Osteoblast (primary cell): ENCODE measurements at places on chromosomes 7 and 10. TPM values are rescaled to one million over a fixed set of nuclear protein-coding genes. Genes with fewer than 3 reads are reported as not detected.

DNA sequence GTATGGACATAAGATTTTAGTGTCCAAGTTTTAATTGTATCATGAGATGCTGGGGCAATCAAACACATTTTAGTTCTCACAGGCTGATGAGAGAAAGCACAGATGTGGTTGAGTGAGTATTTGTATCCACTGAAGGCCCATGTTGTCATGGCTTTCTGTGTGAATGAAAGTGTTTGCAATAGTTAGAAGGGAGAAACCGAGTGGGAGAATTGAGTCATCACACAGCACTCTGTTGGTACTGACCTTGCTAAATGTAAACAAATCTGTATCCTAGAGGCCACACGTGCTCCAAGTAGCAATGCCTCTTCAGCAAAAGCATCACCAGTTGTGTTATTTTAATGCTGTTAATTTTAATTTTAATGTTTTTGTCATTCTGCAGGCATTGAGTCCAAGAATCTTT lies 121.2 kb downstream of the EMX2 start:
- peak; percentile 91 for DNase-seq

DNA sequence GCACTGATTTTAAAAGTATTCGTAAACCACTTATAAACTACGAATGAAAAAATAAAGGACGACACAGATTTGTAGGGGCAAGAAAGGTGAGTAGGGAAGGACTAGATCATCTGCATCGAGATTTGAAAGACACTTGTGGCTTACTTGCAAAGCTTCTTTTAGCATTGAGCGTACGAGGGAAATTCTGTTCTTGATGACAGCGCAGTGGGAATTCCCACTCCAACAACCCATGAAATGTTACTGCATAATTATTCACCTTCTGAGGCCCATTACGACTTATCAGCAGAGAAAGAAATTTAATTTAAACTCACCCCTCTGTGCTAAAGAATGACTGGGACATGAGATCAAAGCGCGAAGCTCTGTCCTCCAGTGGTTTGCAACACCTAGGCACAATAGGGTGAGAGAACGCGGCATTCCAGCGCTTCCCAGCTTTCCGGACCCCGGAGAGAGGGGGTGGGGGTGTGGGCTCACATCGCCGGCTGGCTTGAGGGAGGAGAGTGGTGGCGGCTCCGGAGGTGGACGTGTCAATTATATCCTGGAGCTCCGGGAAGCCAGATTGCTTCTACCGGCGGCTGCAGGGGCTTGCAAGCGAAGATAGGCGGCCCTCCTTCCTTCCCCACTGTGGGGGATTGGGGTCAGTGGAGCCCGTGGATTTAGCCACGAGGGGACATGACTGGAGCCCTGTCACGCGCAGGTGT lies 10.3 kb downstream of the SP8 start:
- DNase-seq: peak; percentile 25

DNA sequence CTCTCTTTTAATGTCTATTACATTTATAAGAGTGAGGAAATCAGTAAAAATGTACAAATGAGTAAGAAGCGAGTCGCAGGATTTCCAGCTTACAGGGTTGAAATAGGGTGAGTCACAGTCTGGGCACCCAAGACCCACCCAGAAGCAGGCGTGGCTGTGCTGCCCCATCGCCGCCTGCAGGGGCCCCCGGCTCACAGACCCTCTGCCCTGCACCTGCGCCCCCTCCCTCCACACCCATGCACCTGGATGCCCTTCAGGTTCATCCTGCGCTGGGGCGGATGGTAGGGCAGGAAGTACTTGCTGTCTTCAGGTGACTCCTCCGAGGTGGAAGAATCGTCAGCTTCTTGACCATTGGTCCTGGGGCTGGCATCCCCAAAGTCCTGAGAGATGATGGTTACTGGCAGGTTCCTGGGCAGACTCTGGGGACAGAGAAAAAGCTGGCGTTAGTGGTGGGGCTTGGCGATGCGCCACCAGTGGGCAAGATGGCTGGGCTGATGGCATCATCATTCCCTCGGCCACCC lies 90.2 kb upstream of the GNA12 start:
- peak; percentile 97 for DNase-seq

DNA sequence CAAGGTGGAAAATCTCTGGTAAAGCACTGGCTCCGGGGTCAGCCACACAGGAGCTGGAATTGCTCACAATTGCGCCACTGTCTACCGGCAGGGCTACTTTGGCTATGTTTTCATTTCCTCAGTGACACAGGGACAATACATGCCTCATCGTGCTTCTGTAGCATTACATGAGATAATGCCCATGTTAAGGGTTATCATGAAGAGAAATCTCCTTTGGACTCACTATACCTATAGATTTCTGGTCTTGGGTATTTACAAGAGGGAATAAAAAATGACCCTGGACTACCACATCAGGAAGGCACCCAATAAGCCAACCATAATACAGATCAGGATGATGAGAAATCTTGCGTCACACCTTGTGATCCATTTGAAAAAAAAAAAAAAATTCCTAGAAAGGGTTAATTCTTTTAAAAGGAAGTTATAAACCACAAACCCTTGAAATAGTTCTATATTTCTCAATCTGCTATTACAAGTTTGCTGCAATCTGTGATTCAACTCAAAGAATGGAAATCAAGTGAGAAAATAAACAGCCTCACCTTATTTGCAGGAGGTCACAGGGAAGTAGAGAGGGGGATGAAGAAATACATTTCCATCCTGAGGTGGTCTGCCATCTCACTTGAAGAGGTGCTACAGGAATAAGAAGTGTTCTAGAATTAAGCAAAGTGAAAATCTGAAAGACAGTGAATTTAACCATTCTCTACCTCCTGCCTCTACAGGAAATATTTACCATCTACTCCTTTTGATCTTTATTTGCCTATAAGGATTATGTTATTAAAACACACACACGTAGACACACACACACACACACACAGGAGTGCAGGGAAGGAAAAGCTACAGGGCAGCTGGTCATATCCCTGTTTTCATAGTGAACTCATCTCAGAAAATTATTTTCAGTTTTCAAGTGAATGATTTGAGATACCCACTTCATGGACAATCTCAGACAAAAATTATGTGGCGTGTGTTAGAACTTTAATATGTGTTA lies 231.3 kb upstream of the CELF2 start:
- DNase-seq: no peak

DNA sequence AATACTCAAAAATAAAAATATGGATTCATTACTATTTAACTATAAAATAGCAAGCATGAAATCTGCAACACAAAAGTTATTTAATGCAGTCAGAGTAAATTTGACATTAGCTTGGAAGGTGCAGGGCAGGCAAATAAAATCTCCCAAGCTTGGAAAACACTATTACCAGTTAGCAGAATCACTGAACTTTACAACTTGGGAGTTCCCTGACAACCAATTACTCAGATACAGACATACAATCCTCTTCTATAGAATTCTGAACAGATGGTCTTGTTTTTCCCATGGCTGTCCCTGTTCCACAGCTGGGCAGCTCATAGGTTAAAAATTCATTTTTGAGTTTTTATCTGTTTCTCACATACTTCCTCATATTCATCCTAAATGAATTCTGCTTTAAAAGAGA lies 1002.6 kb downstream of the SORCS3 start:
- no peak for DNase-seq

DNA sequence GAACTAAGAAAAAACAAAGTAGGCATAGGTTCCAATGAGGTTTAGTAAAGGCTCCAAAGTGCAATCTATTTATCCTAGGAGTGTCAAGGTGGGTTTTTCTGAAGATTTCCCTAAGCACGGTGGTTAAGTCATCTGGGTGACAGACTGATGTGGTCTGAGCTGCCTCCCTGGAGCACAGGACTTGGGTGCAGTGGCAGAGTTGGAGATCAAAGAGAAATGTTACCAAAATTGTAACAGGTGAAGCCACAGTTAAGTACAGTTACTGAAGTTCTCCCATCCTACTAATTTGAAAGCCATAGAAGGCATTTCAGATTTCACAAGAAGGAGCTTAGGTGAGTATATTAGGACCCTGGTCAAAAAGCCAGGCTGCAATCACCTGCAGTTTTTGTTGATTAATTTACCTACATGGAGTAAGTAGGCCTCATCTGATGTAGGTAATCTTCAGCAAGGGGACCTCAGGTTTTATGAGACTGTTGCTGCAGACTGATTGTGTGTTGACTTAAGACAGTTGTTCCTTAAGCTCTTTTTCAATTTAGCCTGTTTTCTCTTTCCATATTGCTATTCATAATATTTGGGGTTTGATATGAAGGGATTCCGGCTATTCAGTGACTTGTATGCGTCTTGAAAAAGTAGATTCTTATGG lies 3.0 kb downstream of the DLX6 start:
- DNase-seq: no peak

DNA sequence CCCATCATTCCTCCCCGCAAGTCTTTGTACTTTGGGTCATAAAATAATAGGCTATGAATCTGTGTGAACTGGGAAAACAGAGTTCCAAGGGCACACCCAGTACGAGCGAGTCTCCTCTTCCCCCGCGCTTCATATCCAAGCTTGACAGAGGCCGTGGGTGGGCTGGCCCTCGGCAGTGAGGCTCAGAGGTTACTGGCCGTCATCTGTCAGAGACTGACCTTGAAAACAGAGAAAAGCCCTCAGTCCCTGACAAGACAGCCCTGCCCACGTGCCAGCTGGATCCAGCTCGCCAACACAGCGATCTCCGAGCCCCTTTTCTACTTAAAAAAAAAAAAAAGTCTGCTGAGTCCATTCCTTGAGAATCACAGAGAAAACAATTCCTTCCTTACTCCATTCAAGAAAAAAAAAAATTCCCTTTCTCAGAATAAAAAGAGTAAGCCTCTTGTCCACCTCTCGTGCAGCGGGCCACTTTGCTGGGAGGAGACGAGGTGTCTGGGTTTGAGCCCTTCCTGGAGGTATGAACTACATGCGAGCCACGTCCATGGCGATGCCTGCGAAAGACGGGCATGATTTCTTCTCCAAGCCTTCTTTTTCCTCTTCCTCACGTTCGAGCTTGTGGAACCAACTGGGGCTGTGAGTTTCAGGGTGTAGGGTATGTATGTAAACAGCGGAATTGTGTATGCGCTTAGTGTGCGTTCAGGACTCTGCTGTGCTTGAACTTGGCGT lies 744 bp upstream of the BICC1 start:
- peak; percentile 91 for DNase-seq

DNA sequence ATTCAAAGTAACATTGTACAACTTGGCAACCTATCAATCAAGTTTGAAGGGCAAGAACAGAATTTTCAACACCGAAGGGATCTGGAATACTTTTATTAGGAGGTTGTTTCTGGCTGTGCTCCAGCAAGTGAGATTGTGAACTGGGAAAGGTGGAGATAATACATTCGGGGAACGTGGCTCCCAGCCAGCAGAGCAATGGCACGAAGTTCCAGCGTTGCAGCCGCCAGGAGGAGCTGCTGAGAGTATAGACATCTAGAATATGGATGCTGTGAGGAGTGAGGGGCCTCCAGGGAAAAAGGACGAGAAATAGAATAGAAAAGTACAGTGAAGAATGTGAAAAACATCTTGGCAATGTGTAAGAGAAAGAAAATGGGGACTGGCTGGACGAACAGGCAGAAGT lies 69.5 kb downstream of the TCERG1L start:
- DNase-seq: peak; percentile 9

DNA sequence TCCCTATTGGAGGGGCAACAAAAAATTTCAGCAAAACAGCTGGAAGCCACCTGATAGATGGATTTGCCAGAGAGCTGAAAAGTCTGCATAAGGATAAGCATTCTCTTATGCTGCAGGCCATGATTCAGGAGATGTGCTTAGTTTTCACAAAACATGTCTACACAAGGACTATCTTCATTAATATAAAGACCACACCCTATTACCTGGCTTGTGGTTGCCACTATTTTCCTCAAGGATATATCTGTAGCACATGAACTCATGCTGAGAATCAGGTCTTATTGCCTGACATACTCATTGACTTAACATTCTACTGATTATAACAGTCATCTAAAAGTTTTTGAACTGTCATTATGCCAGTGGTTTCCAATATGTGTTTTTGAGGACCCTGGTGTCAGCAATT lies 7.1 kb upstream of the COL17A1 start:
- DNase-seq: no peak

GRCh38 chr7:82699773-82700186 lies 256.2 kb upstream of the CACNA2D1 start:
- peak; percentile 36 for DNase-seq

DNA sequence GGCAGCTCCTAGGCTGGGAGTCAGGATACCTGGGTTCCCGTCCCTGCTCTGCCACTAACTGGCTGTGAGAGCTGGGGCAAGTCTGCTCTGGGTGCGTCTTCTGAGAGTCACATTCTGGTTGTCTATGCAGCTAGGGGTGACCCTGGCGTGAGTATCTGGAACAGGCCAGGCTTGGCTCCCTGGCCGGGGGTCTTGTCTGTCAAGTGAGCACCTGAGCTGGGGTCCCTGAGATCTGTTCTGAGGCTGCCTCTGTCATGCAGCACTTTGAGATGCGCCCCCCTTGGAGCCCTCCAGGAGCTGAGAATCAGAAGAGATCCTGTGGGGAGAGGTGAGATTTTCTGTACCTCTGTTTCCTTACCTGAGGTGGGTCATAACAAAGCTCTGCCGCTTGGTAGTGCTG lies 7.5 kb downstream of the AGAP3 start:
- DNase-seq: no peak

TLX1 gene
- total RNA-seq: not detected in 2 replicates

EIF4H gene
- total RNA-seq: 270 and 295 TPM in 2 replicates

SCART1 gene
- 5.1 and 5.6 TPM in 2 replicates for total RNA-seq

CYP2W1 gene
- not detected in 2 replicates for total RNA-seq

APBB1IP gene
- total RNA-seq: 14.8 and 29.8 TPM in 2 replicates
